ENCODE measurements at places on chromosomes 16 and 17.

GRCh38 chr17:78415821-78416711 is 37.6 kb downstream of the PGS1 start:
- no peak for DNase-seq

GRCh38 chr17:74842599-74843351 is 16.9 kb downstream of the GRIN2C start:
- no peak for DNase-seq

GRCh38 chr17:74532115-74532514 is 840 bp upstream of the CD300LB start:
- peak; percentile 15 for DNase-seq

GRCh38 chr16:79997257-79997656 is 396.7 kb upstream of the MAF start:
- no peak for DNase-seq

DNA sequence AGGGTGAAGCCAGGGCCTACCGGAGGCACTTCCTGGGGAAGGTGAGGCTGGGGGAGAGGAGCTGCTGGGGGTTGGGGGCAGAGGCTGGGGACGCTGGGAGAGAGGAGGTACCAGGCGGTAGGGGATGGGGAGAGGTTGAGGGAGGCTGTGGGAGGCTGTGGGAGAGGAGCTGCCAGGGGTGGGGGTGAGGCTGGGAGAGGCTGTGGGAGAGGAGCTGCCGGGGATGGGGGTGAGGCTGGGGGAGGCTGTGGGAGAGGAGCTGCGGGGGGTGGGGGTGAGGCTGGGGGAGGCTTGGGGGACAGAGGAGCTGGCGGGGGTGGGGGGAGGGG is 99.4 kb downstream of the OR1D5 start:
- no peak for DNase-seq

GRCh38 chr16:2428051-2428783 is 1.0 kb upstream of the CCNF start:
- DNase-seq = no peak

DNA sequence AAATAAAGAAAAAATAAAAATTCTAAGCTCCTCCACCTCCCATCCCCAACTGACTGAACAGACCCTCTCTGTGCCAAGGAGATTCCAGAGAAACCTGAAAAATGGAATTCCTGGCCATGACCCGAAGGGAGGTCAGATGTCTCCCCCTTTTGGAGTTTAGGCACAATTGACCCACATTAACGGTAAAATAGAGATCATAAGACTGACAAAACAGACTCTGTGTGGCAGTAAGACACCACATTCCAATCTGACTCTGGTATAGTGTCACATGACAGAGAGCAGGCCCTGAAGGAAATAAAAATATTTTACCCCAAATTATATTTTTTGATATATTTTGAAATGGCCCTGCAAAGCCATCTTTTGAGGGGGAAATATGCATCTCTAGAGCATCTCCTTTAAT is 115.1 kb upstream of the ZKSCAN2 start:
- no peak for DNase-seq

GRCh38 chr16:5041600-5042133 is 7.9 kb upstream of the NAGPA start:
- no peak for DNase-seq

DNA sequence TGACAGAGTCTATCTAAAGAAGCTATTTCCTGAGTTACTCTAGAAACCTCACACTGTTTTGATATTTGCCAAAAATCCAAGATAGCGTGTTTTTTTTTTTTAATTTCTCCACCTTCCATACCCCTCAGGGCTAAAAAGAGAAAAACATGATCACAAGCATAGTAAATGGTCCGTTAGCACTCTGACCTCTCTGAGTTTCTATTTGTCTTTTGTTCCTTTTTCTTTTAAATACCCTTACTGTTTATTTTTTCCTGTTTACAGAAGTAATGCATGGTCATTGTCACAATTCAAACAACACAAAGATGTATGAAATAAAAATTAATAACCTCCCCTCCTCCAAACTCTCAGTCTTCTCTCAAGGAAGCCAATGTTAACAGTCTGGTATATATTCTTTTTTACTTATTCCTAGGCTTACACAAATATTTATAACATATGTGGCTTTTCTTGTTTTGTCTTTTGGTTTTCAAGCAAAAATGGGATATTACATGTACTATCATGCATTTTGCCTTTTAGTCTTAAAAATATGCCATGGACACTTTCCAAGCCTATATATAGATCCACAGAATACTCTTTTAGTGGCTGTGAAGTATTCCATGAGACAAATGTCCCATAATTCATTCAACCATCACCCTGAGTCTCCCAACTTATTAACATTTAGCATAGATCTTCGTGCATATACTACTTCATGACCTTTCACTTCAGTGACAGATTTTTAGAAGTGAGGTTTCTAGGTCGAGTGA is 3.1 kb downstream of the SKAP1 start:
- DNase-seq = no peak

- DNase-seq = no peak
Observed at GRCh38 chr16:89969741-89970410, 21.3 kb downstream of the DEF8 start.

GRCh38 chr17:74971069-74971841 is 1.3 kb downstream of the HID1 start:
- no peak for DNase-seq

GRCh38 chr16:17921357-17921978 is 415.1 kb downstream of the NPIPA8 start:
- DNase-seq = peak; percentile 67

GRCh38 chr16:84728853-84729424 is 29.1 kb downstream of the USP10 start:
- DNase-seq = no peak

DNA sequence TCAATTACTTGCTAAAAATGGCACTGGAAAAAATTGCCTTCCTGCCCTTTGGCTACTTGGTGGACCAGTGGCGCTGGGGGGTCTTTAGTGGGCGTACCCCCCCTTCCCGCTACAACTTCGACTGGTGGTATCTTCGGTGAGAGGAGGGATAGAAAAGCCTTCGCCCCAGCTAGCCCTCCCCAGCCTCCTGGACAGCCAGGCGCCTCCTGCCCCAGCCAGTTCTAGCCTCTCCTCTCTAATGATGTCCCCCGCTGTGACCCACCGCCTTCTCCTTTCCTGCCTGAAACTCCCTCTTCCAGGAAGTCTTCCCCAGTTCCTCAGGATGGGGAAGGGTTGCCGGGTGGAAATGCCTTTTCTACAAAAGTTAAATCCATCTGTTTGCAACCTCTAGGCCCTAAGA is 6.2 kb downstream of the ACE start:
- DNase-seq = no peak

DNA sequence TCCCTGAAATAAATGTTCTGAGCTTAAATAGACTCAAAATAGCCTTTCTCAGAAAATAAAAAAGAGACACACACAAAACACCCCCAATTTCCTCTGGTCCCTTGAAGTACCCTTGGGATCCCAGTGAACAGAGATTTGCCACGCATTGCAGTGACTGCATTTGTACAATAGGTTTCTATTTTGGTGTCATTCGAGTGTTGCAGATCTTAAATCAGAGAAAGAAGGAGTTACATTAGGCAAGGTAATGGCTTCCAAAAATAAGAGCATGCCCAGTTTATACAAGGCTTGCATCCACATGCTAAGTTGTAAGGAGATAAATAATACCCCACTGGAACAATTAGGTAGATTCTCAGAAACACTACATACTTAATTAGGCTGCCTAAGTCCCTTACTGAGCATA is 2.2 kb downstream of the TOX3 start:
- no peak for DNase-seq

DNA sequence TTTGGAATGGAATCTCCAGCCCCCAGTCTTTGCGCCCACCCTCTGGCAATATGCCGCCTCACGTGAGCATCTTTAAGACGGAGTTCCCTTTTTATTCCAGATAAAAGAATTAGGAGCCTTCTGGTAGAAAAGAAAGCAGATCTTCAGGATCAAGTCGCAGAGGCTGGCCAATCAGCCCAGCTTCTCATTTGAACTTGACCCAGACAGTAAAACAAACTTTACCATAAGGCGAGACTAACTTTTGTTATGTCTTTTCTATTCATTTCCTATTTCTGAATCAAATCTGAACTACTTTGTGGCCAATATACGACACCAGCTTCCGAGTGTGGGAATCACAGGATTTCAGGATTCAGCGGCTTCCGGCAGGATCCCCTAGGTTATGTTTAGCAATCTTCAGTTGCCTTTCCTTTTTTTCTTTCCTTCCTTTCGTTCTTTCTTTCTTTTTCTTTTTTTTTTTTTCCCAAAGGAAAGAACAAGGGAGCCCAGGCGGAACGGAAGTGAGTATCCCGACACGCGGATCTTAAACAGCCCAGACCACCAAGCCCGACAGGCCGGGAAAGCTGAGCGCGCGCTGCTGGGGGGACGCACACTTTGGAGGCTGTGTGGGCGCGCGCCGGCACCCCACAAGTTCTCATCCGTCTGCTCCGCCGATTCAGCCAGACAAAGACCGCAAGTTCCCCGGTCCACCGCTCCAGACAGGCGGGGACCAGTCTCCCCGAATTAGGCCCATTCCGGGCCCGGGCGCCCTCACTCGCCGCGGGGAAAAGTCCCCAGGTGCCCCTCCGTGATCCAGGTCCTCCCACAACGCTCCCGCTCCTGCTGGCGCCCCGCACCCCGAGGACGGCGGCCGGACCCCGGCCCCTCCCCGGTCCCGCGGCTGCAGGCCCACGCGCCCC is 633 bp downstream of the TBC1D16 start:
- peak; percentile 56 for DNase-seq
